ENCODE measurements at places on chromosomes 13 and 19. TPM values are rescaled to one million over a fixed set of nuclear protein-coding genes. Genes with fewer than 3 reads are reported as not detected.

- peaks cover 42% of the 10 kb centered on the region for H3K36me3 ChIP-seq
- no peaks in the 10 kb centered on the region for H3K27me3 ChIP-seq
- no peak for DNase-seq
- H3K27ac ChIP-seq: no peak overlapping the region
Observed at GRCh38 chr19:1429750-1430149, 8.4 kb upstream of the RPS15 start.

GRCh38 chr19:40190891-40191835 lies at the start of gene MAP3K10:
Gene MAP3K10, plus strand, starts transcription at chr19:40191426. Its CDS starts 606 bp downstream, at chr19:40192032.
- H3K27me3 ChIP-seq: no peaks in the 10 kb centered on the region
- H3K4me1 ChIP-seq: no peaks in the 10 kb centered on the region
- H3K27ac ChIP-seq: peak within 1 kb of the TSS; percentile 88
- H3K36me3 ChIP-seq: no peaks in the 10 kb centered on the region
- DNase-seq: peak; percentile 67

DNA sequence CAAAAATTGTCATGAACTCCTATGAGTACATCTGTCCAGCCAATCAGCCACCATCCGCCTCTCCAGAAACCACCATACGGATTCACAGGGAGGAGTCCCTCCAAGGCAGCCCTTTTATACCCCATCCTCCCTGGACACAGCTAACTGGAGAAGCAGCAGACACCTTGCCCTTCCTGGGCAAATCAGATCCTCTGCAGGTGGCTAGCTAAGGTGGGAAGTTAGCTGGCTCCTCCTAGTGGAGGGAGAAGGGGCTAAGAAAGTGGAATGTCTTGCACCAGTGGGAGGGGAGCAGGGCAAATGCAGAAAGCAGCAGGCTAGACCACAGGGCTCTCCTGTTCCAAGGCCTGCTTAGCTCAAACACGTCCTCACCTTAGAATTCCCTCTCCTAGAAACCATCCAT lies 46.2 kb upstream of the UQCRFS1 start:
- DNase-seq: no peak
- no peak overlapping the region for H3K27ac ChIP-seq
- H3K36me3 ChIP-seq: no peaks in the 10 kb centered on the region
- no peaks in the 10 kb centered on the region for H3K4me1 ChIP-seq
- H3K4me3 ChIP-seq: no peak overlapping the region
- H3K27me3 ChIP-seq: no peaks in the 10 kb centered on the region

- H3K27me3 ChIP-seq: no peaks in the 10 kb centered on the region
- no peak for DNase-seq
- peaks cover 16% of the 10 kb centered on the region for H3K4me1 ChIP-seq
Observed at GRCh38 chr19:6220385-6221191, 59.2 kb downstream of the MLLT1 start.

The PRTN3 gene
- not detected for polyA plus RNA-seq

All from fibroblast of lung (primary cell).